Renal cortical epithelial cell (primary cell): ENCODE measurements at places on chromosomes 7 and 10.

GRCh38 chr7:1572111-1572822, 2.4 kb upstream of the PSMG3 start:
- no peak for DNase-seq

DNA sequence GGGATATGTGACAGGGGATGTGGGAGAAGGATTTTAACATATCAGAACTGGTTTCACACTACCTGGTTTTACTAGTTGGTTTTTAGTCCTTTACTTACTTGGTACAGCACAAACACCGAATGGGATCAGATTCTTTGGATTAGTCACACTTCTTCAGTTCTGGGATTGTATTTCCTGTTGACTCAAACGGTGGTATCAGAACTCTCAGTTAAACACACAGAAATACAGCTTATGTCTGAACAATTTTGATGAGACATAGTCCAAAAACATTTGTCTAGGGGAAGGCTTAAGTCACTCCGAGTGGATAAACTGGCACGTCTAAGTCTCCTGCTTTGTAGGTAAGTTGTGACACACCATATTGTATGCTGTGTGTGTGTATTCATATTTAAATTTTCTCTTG, 480.5 kb downstream of the PHTF2 start:
- DNase-seq, result peak; percentile 90

DNA sequence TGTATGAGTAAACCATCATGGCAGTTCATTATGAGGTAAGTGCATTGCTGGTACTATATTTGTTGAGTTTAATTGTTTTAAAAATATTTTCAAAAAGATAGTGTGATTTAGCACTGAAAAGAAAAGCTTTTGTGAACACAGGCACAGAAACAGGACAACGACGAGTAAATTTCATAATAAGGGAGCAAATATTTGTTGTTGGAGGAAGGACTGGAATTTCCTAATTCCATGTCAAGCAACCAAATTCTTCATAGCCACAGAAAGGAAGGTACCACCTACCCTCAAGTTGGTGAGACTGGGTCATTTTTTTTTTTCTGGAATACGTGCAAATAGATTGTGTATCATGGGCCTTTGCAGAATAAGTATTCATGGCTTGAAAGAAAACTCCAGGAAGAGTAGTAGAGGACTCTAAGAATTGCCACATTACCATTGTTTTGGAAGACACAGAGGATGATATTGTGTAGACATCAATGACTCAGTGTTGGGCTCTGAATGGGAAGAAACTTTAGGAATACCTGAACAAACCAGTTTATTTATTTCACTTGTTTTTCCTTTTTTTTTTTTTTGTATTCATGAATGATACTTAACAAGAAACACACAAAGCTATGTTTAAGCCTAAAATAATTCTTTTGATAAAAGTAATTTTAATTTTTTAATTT, 7.8 kb downstream of the UBE2D4 start:
- no peak for DNase-seq

GRCh38 chr7:140917258-140917657, 7.5 kb downstream of the BRAF start:
- DNase-seq, result no peak

- peak; percentile 25 for DNase-seq
These were observed 33.6 kb downstream of the DNMBP start for GRCh38 chr10:99975942-99976809.

DNA sequence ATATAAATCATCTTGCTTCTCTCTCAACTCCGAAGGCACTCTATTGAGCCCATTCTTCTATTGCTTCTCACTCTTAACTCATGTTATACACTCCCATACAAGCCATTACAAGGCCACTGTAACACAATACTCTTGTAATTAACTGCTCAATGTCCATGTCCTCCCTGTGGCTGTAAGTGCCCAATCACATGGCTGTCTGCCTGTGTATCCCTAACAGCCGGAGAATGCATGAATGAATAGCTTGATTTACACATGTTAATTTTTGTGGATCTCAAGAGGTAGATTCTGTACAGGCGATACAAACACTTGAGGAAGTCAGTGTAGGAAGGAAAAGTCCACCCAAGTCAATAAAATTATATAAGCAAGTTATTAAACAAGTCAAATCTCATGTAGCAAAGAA, 215.6 kb downstream of the DOCK4 start:
- no peak for DNase-seq

- no peak for DNase-seq
These were observed 155.1 kb upstream of the TMEM229A start for GRCh38 chr7:124187962-124188361.

- no peak for DNase-seq
These were observed 29.8 kb downstream of the ZMIZ1 start for GRCh38 chr10:79098596-79099015.

GRCh38 chr10:77964811-77965210, 38.3 kb upstream of the DLG5 start:
- no peak for DNase-seq

- no peak for DNase-seq
These were observed 229.1 kb downstream of the ZMYND11 start for GRCh38 chr10:364267-364775.

DNA sequence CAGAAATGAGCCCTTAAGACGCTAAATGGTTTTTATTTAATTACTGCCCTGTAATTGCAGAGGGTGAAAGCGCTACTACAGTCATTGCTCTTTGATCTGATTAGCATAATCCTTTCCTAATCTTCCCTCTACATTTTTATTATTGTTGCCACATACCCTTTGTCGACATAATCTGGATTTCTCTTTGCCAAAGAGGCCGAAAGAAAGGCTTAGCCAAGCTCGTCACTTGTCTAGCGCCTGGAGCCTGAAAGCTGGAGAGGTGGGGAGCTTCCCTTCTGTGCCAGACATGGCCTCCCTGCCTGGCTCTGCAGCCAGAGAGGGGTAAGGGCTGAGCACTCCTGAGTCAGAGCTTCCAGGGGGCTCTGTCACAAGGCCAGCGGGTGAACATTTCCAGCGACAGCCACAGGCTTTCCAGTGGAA, 145.9 kb downstream of the PRKAG2 start:
- no peak for DNase-seq

GRCh38 chr10:24331457-24331856, 122.5 kb downstream of the KIAA1217 start:
- DNase-seq, result peak; percentile 91

GRCh38 chr10:63324495-63324854, 141.3 kb downstream of the JMJD1C start:
- DNase-seq, result no peak

GRCh38 chr7:497346-497745, 22.3 kb downstream of the PDGFA start:
- DNase-seq, result no peak

GRCh38 chr7:127582361-127582760, 3.0 kb downstream of the GCC1 start:
- no peak for DNase-seq

DNA sequence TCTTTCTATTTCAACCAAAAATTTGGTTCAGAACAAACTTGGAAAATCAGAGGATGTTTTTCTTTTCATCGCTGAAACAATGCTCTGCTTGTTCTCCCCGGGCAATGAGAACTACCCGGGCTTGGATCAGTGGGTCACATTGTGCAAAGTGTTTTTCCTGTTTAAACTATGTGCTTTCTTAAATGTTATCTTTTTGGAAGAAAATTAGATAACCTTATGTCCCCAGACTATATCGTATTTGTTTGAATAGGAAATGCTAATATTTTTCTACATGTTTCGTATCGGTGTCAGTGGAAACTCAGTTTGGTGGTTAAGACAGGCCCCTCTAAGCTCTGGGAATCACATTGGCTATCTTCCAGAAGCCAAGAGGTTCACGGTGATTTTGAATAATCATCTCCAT, 319.5 kb upstream of the NFE2L3 start:
- no peak for DNase-seq

GRCh38 chr7:78695826-78696225, 757.6 kb downstream of the MAGI2 start:
- DNase-seq, result no peak

- DNase-seq, result no peak
These were observed 79.0 kb downstream of the HIPK2 start for GRCh38 chr7:139698844-139699243.

- DNase-seq, result no peak
These were observed 202.7 kb downstream of the EBF3 start for GRCh38 chr10:129761197-129761972.

GRCh38 chr10:28151636-28152035, 151.2 kb downstream of the MPP7 start:
- DNase-seq, result no peak

DNA sequence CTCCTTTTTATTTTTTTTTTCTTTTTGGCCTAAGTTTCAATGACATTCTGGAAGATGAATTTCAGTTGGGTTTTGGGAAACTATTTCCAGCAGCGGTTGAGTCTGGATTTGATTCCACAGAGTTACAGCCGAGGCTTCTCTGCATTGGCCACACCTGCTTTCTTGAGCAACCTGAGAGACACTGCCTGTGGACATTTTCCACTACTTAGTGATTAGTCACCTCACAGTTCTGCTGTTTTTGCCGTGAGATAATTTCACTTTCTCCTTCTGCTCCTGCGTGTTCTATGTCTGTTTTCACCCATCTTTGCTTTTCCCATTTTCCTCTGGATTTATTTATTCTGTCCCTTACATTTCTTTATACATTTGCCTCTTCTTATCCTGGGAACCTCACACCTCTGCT, 243.0 kb downstream of the BICC1 start:
- peak; percentile 89 for DNase-seq

- no peak for DNase-seq
These were observed 12.2 kb upstream of the CLCN1 start for GRCh38 chr7:143303733-143304132.

DNA sequence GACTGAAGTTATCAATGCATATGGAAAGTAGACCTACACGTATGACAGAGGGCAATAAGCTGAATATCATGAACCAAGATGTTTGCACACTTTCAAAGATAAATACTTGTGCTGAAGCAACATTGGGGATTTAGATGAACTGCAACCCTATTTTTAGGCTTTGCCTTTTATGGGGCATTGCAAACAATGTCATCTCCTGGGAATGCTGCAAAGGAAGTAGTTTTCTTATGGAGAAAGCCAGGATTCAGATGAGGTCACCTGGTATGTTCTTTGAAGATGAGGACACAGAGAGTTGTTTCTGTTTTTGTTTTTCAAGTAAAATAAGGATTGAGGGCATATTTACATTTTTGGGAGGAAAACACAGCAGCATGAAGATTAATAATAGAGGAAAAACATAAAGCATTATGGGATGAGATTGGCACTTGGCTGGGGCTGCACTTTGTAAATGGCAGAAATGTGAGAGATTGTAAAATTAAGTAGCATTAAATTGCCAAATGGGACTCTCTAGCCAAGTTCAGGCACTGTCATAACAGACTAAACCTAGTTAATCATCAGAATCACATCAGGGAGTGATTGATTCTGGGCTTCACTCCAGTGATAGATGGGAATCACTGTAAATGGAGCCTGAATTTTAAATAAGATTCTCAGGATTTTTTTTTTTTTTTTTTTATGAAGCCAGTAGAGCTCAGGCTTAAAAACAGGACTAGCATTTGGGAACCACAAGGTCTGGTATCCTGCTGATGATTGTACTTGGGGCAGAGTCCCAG, 63.1 kb downstream of the MALRD1 start:
- no peak for DNase-seq

DNA sequence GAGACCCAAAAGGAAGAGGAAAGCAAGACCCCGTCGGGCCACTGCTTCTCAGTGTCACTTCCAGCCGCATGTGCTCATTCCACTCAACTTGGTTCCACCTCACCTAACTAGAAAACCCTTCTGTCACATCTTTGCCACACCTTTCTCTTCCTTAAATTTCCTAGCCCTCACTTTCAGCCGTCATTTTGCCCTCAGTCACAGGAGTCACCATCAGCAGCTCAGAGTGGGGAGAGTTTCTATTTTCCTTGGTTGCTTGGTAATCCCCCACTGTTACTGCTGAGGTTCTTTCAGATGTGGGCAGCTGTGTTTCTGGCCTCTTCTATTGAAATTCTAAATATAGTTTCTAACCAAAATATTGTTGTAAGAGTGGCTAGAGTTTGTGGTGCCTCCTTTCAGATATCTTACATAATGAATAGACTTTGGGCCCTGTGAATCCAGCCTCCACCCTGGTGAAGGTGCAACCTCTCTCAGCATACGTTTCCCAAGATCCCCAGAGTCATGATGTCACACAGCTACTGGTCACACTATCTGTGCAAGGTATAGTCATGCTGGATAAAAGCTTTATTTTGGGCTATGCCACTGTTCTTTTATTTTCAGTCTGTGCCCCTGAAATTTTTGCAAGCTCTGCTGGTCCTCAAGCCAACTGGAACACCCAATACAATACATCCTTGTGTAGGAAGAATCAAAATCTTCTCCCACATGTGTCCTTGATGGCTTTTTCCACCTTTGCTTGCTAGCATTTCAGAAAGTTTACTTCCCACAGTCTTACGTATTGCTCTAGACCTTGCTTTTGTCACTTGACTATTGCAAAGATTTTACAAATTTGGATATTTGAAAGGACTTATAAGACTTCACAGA, 9.2 kb downstream of the AGBL3 start:
- DNase-seq, result no peak

DNA sequence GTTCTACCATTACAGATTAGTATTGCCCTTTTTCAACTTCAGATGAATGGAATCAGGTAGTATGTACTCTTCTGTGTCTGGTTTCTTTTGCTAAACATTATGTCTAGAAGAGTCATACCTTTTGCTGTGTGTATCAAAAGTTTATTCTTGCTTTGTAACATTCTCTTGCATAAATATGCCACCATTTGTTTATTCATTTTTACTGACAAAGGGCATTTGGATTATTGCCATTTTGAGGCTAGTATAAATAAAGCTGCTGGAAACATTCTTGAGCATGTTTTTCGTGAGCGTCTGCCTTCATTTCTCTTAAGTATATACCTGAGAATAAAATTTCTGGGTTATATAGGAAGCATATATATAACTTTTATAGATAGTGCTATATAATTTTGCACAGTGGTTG, 121.7 kb upstream of the CSTF2T start:
- DNase-seq, result no peak

- peak; percentile 95 for DNase-seq
These were observed 33.0 kb downstream of the MAGI2 start for GRCh38 chr7:79420464-79420863.

DNA sequence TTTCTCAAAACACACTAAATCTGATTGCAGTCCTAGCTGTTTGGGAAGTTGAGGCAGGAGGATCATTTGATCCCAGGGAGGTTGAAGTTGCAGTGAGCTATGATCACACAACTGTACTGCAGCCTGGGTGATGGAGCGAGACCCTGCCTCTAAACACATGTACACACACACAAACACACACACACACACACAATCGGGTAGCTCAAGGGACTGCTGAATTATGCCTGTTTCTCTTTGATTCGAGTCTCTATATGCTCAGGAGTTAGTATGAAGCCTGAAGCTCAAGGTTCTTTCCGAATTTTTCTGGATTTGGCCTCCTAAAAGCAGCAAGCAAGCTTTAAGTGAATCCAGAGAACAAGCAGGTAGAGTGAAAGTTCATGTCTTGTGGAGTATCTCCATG, 22.5 kb downstream of the PRTFDC1 start:
- DNase-seq, result no peak
